H1 (cell line): ENCODE measurements at places on chromosomes 4 and X. TPM values are rescaled to one million over a fixed set of nuclear protein-coding genes. Genes with fewer than 3 reads are reported as not detected.

FGFBP2 gene
- not detected in 2 replicates for total RNA-seq

TNIP3 gene
- not detected in 2 replicates for total RNA-seq

GABRE gene
- 3.5 and 5.5 TPM in 2 replicates for total RNA-seq

BEND2 gene
- total RNA-seq = not detected in 2 replicates

HSD17B13 gene
- total RNA-seq = 0.13 TPM in 1 of 2 replicates, not detected in the other

LNX1 gene
- total RNA-seq = 3.1 and 3.8 TPM in 2 replicates

CDKL5 gene
- total RNA-seq = 15.1 and 15.6 TPM in 2 replicates

GRCh38 chr4:173508386-173509035 lies 21.5 kb downstream of the HAND2 start:
- no peak for DNase-seq
- no peak overlapping the region for H3K4me3 ChIP-seq
- peaks cover 12% of the 10 kb centered on the region for H3K4me1 ChIP-seq
- H3K36me3 ChIP-seq = no peaks in the 10 kb centered on the region
- no peak overlapping the region for H3K27ac ChIP-seq

GRCh38 chr4:31803526-31804195 lies 1083.5 kb downstream of the PCDH7 start:
- no peaks in the 10 kb centered on the region for H3K27me3 ChIP-seq
- DNase-seq = no peak
- no peaks in the 10 kb centered on the region for H3K36me3 ChIP-seq
- no peak overlapping the region for H3K4me3 ChIP-seq
- H3K4me1 ChIP-seq = no peaks in the 10 kb centered on the region
- H3K27ac ChIP-seq = no peak overlapping the region

GRCh38 chr4:159151689-159152088 lies 48.8 kb downstream of the RAPGEF2 start:
- DNase-seq = no peak
- H3K4me3 ChIP-seq = no peak overlapping the region
- no peaks in the 10 kb centered on the region for H3K27me3 ChIP-seq
- peaks cover 7% of the 10 kb centered on the region; the same call in 1 of the 2 replicates for H3K4me1 ChIP-seq

DNA sequence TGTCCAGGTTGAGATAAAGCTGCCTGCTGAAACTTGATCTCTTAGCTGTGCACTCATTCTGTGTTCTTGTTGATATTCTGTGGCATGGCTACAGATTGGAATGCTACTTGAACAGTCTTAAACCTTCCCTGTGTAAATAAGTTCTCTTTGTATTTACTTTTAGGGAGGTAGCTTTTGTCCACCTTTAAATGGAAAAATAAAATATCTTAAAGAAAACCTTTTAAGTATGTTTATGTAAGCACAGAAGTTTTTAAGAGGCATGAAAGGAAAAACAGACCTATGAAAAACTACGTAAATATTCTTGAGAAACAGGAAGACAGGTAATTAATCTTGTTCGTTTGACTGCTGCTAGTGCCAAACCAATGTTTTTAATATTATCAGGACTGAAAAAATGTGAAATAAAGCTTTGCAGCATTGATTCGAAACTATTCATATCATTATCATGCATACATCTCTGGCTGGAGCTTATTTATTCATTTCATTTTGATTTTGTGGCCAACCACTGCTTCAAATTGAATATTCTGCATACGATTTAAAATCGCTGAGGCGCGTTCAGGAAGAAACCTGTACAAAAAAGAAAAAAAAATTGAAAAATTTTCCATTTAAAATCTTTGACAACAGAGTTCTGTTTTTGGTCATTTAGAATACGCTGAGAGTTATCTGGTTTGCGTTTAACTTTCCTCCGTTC lies 17.8 kb downstream of the HSD17B13 start:
- H3K36me3 ChIP-seq = no peaks in the 10 kb centered on the region
- DNase-seq = no peak
- H3K27ac ChIP-seq = no peak overlapping the region
- no peaks in the 10 kb centered on the region for H3K27me3 ChIP-seq
- H3K4me3 ChIP-seq = no peak overlapping the region

GRCh38 chrX:8868070-8868773 lies 67.0 kb upstream of the FAM9A start:
- peaks cover 6% of the 10 kb centered on the region; the same call in 1 of the 2 replicates for H3K4me1 ChIP-seq
- no peak overlapping the region for H3K4me3 ChIP-seq
- DNase-seq = no peak

GRCh38 chrX:148984238-148984637 lies 483.8 kb downstream of the AFF2 start:
- no peak overlapping the region for H3K4me3 ChIP-seq
- DNase-seq = no peak
- no peak overlapping the region for H3K27ac ChIP-seq
- no peaks in the 10 kb centered on the region for H3K27me3 ChIP-seq

GRCh38 chr4:3493720-3494461 lies 30.8 kb downstream of the DOK7 start:
- no peak overlapping the region for H3K27ac ChIP-seq
- DNase-seq = no peak
- H3K36me3 ChIP-seq = no peaks in the 10 kb centered on the region
- H3K4me1 ChIP-seq = peaks cover 22% of the 10 kb centered on the region; the same call in 1 of the 2 replicates

- no peaks in the 10 kb centered on the region for H3K27me3 ChIP-seq
- DNase-seq = no peak
- no peak overlapping the region for H3K27ac ChIP-seq
- H3K4me3 ChIP-seq = no peak overlapping the region
- H3K4me1 ChIP-seq = peaks cover 4% of the 10 kb centered on the region; the same call in 1 of the 2 replicates
- no peaks in the 10 kb centered on the region for H3K36me3 ChIP-seq
Observed at GRCh38 chrX:132173647-132174046, 45.6 kb downstream of the RAP2C start.

DNA sequence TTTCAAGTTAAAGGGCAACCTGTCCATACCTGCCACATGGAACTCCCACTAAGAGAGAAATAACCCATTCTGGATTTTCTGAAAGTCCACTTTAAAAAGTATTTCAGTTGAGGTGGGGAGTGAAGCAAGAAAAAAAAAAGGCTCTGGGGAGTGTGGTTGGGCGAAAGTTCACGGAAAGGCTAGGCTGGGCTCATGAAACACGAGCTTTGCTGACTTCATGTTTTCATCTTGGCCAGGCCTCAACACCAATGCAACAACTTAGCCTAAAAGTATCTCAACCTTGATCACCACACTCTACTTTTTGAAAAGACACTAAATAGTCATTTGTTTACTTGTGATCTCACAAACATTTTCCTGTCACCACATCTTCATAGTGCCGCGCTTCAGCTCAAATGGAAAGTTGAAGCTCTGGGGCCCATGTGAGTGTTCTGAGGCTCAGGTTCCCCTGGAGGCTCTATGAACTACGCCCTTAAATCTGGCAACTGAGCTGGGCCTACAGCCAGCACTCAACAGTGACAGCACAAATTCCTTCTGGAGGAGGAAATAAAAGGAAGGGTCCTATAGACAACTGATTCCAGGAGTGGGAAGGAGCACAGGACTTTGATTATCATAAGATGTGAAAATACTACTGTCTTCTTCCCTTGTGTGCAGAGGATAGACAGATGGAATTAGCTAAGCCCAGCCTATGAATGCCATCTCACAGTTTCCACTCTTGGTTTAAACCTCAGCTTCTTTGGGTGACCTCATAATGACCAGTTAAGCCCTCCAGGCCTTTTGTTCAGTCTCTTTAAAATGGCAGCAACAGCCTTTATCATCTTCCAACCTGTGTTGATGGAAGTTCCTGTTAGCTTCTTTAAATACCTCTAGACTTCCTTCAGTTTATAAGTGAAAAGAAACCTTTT lies 5.1 kb downstream of the CD40LG start:
- DNase-seq = no peak
- no peaks in the 10 kb centered on the region for H3K27me3 ChIP-seq
- H3K36me3 ChIP-seq = no peaks in the 10 kb centered on the region
- H3K27ac ChIP-seq = no peak overlapping the region
- H3K4me1 ChIP-seq = no peaks in the 10 kb centered on the region

GRCh38 chr4:87216469-87216868 lies 3.9 kb downstream of the KLHL8 start:
- no peaks in the 10 kb centered on the region for H3K27me3 ChIP-seq
- no peak overlapping the region for H3K27ac ChIP-seq
- no peaks in the 10 kb centered on the region for H3K36me3 ChIP-seq

GRCh38 chr4:33386764-33387163 lies 2666.6 kb downstream of the PCDH7 start:
- no peaks in the 10 kb centered on the region for H3K4me1 ChIP-seq
- DNase-seq = no peak
- H3K27me3 ChIP-seq = no peaks in the 10 kb centered on the region
- H3K4me3 ChIP-seq = no peak overlapping the region
- no peaks in the 10 kb centered on the region for H3K36me3 ChIP-seq
- H3K27ac ChIP-seq = no peak overlapping the region

GRCh38 chrX:115595049-115595448 lies 34.1 kb downstream of the PLS3 start:
- no peak overlapping the region for H3K4me3 ChIP-seq
- no peaks in the 10 kb centered on the region for H3K36me3 ChIP-seq
- H3K27ac ChIP-seq = no peak overlapping the region

GRCh38 chrX:117973110-117973807 lies 143.4 kb downstream of the KLHL13 start:
- no peaks in the 10 kb centered on the region for H3K4me1 ChIP-seq
- no peak overlapping the region for H3K27ac ChIP-seq
- H3K27me3 ChIP-seq = no peaks in the 10 kb centered on the region
- H3K4me3 ChIP-seq = no peak overlapping the region

- no peaks in the 10 kb centered on the region for H3K27me3 ChIP-seq
- H3K4me3 ChIP-seq = no peak overlapping the region
- H3K4me1 ChIP-seq = peaks cover 5% of the 10 kb centered on the region
- H3K27ac ChIP-seq = peak overlapping the region; percentile 47; the same call in 1 of the 2 replicates
- DNase-seq = no peak
Observed at GRCh38 chr4:167897116-167897515, 195.2 kb upstream of the ANXA10 start.

GRCh38 chrX:43551590-43551989 lies 104.5 kb upstream of the MAOA start:
- H3K27ac ChIP-seq = no peak overlapping the region
- no peaks in the 10 kb centered on the region for H3K4me1 ChIP-seq
- H3K27me3 ChIP-seq = no peaks in the 10 kb centered on the region
- DNase-seq = no peak

GRCh38 chr4:89254847-89255246 lies 52.8 kb downstream of the GPRIN3 start:
- peak; percentile 63 for DNase-seq
- H3K36me3 ChIP-seq = no peaks in the 10 kb centered on the region
- no peak overlapping the region for H3K27ac ChIP-seq
